Putamen (tissue), 1 donor: ENCODE measurements at places on chromosomes 16 and 17.

DNA sequence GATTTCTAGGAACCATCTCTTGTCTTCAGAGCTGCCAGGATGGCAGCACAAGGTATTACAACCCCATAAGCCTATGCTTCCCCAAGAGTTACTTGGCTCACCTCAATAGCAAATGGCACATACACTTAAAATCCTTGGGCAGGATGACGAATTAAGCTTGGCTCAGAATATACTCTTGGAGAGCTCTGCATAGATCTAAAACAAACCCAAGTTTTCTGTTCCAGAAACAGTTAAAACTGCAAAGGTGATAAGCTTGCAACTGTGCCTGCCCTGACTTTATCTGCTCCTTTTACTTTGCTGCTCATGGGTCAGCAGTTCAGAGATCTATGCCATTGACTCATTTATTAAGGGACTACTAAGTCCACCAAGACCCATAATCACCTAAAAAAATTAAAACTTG is 26.1 kb downstream of the XPO6 start:
- no peak for DNase-seq

GRCh38 chr16:25633549-25633948 is 58.2 kb upstream of the HS3ST4 start:
- no peak for DNase-seq

DNA sequence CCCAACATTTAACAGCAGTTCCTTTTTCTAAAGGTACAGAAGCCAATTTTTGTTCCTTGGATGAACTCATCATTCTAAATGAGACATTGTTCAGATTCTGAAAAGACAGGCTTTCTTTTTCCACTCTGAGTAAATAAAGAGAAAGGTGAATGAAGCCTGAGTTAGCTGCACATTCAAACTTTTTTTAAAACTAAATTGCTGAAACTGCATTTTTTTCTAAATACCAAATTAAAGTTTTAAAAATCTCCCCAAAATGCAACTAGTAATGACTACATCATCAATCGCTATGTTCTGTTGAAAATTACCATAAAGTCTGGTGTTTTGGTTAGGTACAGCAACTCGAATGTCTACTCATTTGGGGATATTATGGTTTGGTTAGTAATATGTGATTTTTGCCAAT is 9.8 kb downstream of the SCO1 start:
- DNase-seq: no peak

- DNase-seq: no peak
Observed at GRCh38 chr17:63573634-63574033, 23.4 kb downstream of the DCAF7 start.

DNA sequence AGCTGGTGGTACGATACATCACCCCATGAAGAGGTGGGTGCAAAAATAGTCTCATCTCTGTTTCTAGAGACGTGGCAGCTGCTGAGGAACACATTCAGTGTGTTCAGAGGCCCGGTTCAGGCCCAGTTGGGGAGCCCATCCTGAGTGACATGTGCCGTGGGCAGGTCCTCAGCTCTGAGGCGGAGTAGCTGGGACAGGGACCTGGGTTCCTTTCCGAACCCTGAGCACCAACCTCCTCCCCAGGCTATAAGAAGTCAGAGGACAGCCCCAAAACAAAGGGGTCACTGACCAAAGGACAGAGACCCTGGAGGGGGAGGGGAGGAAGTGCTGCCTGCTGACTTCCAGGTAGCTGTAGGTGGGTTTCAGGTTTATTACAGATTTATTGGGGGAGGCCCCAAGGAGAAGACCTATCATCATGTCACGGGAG is 5.1 kb downstream of the LDHD start:
- DNase-seq: no peak

DNA sequence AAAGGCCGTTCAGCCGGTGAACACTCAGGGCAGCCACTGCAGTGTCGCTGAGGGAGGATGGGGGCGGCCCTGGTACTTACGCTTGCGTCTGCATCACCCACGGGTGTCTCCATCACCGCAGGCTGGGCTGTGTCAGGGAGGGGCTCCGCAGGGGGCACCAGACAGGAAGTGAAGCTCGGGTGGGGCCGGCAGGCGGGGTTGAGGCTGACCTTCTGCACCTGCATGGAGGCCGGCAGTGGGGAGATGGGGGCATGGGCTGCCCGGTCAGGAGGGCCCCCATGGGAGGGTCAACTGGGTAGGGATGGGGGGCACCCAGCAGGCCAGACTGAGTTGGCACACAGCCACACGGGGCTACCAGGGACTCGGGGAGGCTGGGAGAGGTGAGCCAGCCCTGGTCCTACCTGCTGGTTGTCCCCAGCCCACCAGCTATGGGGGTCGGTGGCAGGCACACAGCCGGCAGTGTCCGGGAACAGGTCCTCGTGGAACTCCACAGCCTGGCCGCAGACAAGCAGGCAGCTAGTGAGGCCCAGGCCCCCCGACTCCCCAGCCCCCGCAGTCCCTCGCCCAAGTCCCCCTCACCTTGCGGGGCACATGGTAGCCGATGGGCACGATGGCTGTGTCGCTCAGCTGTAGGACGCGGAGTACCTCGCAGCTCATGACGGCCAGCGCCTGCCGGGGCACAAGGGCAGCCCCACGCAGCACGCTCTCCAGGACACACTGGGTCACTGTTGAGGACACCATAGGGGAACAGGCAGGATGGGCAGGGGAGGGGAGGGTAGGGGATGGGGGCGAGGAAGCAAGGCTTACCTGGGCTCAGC is 7.2 kb upstream of the VASN start:
- DNase-seq: no peak

DNA sequence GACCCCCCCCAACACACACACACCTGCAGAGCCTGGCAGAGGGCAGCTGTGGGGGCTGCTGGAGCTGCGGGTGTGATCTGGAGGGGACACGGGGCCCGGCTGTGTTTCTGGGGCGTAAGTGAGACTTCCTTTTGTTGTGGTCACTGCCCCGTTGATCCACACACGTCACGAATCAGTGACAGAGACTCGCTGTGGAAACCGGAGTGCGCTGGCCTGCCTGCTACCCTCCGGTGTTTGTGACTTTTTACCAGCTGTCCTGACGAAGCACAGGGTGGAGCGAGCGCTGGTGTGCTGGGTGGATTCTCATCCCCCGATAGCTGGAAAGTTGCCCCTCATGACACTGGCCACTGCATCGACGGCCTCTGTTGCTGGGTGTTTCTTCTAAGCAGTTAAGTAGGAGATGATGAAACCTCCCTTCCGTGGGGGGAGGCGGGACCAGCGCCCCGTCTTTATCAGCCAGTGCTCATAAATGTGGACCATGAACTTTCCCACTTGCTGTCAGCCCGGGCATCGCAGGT is 2.3 kb downstream of the METRNL start:
- DNase-seq: no peak

DNA sequence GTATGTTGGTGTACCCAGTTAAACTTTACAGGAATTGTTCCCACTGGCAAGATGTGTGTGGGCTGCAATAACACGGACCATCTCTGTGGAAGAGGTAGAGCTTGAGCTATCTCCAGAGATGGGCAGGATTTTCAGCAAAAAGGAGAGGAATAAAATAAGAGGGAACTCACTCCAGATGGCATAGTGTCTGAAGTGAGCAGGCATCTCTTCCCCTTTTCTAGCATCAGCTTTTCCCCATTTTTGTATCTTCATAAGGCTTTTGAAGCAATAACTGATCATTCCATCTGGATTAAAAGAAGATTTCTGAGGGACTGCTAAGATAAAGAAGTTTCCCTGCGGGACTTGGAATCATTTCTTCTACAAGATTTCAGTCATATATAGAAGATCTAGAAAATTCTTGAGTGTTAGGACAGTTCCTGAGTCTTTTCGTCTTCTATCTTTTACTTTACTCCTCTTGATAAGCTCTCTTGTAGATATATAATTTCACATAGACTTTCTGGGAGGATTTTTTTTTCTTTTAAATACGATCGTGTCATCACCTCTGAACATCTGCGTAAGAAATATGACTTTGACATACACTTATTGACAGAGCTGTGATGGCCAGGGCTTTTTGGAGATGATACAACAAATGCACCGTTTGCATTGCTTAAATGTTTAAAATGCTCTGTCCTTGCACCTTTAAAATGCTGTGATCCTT is 2.1 kb downstream of the CPD start:
- DNase-seq: no peak

DNA sequence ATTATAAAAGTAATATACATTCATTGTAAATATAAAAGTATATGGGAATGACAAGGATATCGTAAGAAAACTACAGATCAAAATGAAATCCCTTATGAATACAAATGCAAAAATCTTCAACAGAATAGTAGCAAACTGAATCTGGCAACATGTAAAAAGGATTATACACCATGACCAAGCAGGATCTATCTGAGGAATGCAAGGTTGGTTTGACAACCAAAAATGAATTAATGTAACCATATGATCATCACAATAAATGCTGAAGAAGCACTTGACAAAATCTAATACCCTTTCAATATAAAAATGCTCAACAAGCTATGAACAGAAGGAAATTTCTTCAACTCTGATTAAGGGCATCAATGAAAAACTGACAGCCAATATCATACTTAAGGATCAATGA is 48.8 kb downstream of the NDEL1 start:
- DNase-seq: no peak

- peak; percentile 7 for DNase-seq
Observed at GRCh38 chr17:56679115-56679776, 85.7 kb downstream of the NOG start.

GRCh38 chr17:45408611-45409421 is 23.9 kb downstream of the ARHGAP27 start:
- DNase-seq: no peak

- no peak for DNase-seq
Observed at GRCh38 chr17:48546137-48546923, 1.4 kb upstream of the HOXB2 start.

GRCh38 chr17:66654106-66654740 is 180.7 kb upstream of the CACNG5 start:
- DNase-seq: no peak

GRCh38 chr17:30271102-30271501 is 20.6 kb downstream of the BLMH start:
- no peak for DNase-seq

DNA sequence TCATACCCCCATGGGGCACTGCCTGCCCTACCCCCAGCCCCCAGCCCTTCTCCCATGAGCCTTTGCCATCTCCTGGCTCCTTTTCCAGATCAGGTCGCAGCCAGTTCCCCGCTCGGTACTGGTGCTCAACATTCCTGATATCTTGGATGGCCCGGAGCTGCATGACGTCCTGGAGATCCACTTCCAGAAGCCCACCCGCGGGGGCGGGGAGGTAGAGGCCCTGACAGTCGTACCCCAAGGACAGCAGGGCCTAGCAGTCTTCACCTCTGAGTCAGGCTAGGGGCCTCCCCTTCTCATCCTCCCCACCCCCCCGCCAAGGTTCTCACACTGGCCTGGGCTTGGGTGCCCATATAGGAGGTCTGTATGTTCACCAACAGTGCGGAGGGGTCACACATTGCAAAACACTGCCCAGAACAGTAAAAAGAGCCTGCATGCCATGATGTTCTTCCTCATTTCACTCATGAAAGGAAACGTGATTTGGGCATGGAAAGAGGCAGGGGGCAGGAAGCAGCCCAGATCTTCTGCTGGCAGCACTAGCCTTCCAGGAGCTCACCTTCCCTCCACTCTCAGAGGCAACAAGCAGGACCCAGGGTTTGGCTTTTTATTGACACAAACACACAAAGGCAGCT is 7.5 kb downstream of the IFI35 start:
- no peak for DNase-seq

- DNase-seq: no peak
Observed at GRCh38 chr17:72592967-72593325, 472.1 kb downstream of the SOX9 start.

- DNase-seq: peak; percentile 34
Observed at GRCh38 chr16:66357523-66357928, 9.0 kb upstream of the CDH5 start.

- DNase-seq: no peak
Observed at GRCh38 chr16:64696866-64697265, 425.0 kb downstream of the CDH11 start.

- no peak for DNase-seq
Observed at GRCh38 chr17:59423137-59423724, 91.8 kb downstream of the YPEL2 start.

- peak; percentile 69 for DNase-seq
Observed at GRCh38 chr16:57640612-57641011, 12.2 kb downstream of the ADGRG1 start.

GRCh38 chr17:73122953-73123605 is 30.6 kb upstream of the SLC39A11 start:
- no peak for DNase-seq

- DNase-seq: no peak
Observed at GRCh38 chr16:35908942-35909341, 2449.5 kb downstream of the TP53TG3F start.

- no peak for DNase-seq
Observed at GRCh38 chr17:70357190-70357589, 187.9 kb downstream of the KCNJ2 start.

DNA sequence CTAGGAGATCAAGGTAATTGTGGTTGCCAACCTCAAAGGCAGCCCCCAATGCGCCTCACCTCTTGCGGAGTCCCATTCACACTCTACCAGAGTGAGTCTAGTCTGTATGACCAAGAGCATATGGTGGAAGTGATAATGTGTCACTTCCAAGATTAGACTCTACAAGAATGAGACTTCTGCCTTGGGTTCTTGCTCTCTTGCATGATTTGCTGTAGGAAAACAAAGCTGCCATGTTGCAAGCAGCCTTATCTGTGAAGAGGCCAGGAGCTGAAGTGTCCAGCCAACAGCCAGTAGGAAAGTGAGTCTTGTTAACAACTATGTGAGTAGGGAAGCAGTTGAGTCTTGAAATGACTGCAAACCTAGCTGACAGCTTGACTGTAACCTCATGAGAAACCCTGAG is 3.4 kb downstream of the TERF2 start:
- no peak for DNase-seq

DNA sequence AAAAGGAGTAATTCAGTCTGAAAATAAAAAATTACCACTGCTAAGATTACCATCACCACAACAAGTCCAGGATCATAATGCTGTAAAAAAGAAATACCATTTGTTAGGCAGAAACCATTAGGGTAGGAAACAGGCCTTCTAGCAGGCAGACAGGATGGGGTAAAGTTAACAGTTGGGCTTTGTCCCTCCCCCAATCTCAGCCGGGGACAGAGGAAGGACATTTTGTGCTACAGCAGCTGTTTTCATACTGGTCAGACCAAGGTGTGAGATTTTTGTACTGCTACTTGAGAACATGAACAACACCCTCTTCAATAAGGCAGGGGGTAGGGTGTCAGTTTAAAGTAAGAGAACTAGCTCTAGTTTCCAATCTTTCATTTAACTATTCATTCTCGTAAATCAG is 49.2 kb upstream of the ITGA2B start:
- DNase-seq: no peak

- DNase-seq: no peak
Observed at GRCh38 chr16:19127674-19128131, 13.9 kb downstream of the ITPRIPL2 start.

- no peak for DNase-seq
Observed at GRCh38 chr17:31916491-31917064, 15.1 kb upstream of the UTP6 start.
